ENCODE measurements at places on chromosomes 3 and 15. TPM values are rescaled to one million over a fixed set of nuclear protein-coding genes. Genes with fewer than 3 reads are reported as not detected.

The GOLGA8K gene
- 0.89 TPM for total RNA-seq

The TMCO5A gene
- total RNA-seq: not detected

GRCh38 chr3:97278506-97278905, 464.1 kb downstream of the EPHA6 start:
- H3K4me3 ChIP-seq: no peak overlapping the region
- H3K27me3 ChIP-seq: no peaks in the 10 kb centered on the region
- H3K27ac ChIP-seq: no peak overlapping the region
- H3K36me3 ChIP-seq: no peaks in the 10 kb centered on the region
- no peak for DNase-seq
- no peaks in the 10 kb centered on the region for H3K4me1 ChIP-seq

DNA sequence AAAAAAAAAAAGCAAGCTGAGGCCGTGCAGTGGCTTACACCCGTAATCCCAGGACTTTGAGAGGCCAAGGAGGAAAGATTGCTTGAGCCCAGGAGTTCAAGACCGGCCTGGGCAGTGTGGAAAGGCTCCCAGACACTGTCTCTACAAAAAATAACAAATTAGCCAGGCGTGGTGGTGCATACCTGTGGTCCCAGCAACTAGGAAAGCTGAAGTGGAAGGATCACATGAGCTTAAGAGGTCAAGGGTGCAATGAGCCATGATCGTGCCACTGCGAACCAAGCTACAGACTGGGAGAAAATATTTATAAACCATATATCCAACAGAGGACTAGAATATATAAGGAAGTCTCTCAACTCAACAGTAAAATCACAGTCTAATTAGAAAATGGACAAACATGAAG, 10.0 kb downstream of the KLHDC8B start:
- no peaks in the 10 kb centered on the region for H3K36me3 ChIP-seq
- H3K27me3 ChIP-seq: peaks cover 11% of the 10 kb centered on the region
- no peak for DNase-seq
- H3K4me3 ChIP-seq: no peak overlapping the region
- no peak overlapping the region for H3K27ac ChIP-seq
- no peaks in the 10 kb centered on the region for H3K4me1 ChIP-seq

DNA sequence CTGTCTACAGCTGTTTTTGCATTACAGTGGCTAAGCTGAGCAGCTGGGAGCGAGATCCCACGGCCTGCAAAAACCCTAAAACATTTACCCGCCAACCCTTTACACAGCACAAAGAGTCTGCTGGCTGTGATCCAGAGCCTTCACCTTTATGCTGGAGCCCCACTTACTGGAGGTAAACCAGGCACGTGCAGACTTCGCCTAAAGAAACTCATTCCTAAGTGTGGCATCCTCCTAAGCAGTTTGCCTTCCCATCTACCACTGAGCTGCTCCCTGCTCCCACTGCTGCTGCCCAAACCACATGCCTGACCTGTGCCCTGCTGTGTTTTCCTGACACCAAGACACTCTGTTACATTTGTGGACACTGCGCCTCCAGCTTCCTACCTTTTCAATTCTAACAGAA, 53.0 kb downstream of the CHSY1 start:
- H3K27me3 ChIP-seq: no peaks in the 10 kb centered on the region
- DNase-seq: no peak
- peaks cover 85% of the 10 kb centered on the region for H3K4me1 ChIP-seq
- H3K36me3 ChIP-seq: peaks cover 43% of the 10 kb centered on the region
- peak overlapping the region; percentile 94 for H3K27ac ChIP-seq

GRCh38 chr15:72387741-72388140, 10.4 kb upstream of the TMEM202 start:
- H3K27me3 ChIP-seq: peaks cover 12% of the 10 kb centered on the region
- H3K36me3 ChIP-seq: no peaks in the 10 kb centered on the region
- H3K4me3 ChIP-seq: no peak overlapping the region

DNA sequence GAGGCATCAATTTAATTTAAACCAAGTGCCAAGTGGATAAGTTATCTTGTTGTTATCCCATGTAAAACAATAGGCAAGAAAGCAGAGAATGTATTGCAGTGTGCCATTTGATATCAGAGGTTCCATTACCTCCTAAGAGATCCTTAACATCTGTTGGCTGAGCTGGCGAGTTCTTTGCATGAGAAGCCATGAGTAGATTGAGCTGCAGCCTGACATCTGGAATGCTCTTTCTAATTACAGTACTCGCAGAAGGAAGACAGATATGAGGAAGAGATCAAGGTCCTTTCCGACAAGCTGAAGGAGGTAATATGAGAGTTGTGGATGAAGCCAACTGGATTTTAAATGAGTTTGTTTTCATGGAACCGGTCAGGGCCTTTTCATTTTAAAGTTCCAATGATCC, 19.4 kb downstream of the TPM1 start:
- H3K4me1 ChIP-seq: no peaks in the 10 kb centered on the region
- H3K4me3 ChIP-seq: no peak overlapping the region
- no peaks in the 10 kb centered on the region for H3K36me3 ChIP-seq
- no peaks in the 10 kb centered on the region for H3K27me3 ChIP-seq

The CLDND1 gene
- 338 TPM for total RNA-seq

The PLA2G4E gene
- total RNA-seq: not detected

The DGKG gene
- total RNA-seq: 0.05 TPM

DNA sequence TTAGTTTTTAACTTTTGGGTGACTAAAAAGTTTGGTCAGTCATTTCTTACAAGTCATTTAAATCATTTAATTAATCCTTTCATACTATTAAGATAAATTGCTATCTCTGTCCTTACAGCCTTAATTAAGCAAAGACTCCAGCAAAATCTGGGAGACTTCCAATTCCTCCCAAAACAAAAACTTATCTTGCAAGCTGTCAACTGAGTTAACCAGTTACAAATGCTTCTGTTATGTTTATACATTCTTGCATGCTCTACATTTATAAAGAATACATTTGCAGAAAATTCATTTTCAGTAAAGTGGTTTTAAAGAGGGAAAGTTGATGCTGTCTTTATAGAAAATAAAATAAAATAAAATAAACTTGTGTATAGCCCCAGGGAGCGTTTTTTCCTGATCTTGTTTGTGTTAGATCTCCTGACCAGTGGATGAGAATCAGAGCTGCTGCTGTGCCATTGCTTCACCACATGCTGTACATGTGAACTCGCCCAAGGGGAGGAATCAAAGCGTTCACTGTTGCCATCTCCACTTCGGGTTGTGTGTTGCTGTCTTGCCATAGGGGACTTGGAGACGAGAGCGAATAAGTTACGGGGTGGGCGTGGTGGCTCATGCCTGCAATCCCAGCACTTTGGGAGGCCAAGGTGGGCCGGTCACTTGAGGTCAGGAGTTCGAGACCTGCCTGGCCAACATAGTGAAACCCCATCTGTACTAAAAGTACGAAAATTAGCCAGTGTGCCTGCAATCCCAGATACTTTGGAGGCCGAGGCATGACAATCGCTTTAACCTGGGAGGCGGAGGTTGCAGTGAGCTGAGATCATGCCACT, 5.5 kb downstream of the CCR4 start:
- H3K27ac ChIP-seq: peak overlapping the region; percentile 81
- H3K4me1 ChIP-seq: peaks cover 63% of the 10 kb centered on the region
- peak overlapping the region; percentile 77 for H3K4me3 ChIP-seq
- H3K36me3 ChIP-seq: peaks cover 81% of the 10 kb centered on the region
- DNase-seq: no peak

- no peak for DNase-seq
- H3K27me3 ChIP-seq: peaks cover 45% of the 10 kb centered on the region
- H3K4me3 ChIP-seq: no peak overlapping the region
- no peaks in the 10 kb centered on the region for H3K36me3 ChIP-seq
Observed at GRCh38 chr15:70016511-70016994, 81.2 kb downstream of the TLE3 start.

DNA sequence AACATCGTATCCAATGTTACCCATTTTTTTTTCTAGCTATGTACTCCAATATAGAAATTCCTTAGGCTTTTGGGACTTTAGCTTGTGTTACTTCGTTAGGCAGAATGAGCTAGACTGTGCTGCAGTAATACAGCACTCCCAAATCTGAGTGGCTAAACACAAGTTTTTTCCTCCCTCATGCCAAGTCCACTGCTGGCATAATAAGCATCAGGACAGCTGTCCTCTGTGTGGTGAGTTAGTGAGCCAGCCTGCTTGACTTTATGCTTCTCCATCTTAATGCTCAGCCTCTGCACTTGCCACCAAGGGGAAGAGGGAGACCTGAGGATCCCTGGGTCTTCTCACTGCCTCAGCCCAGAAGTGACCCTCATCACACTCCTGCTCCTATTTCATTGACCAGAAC, 18.2 kb upstream of the ACOX2 start:
- no peak overlapping the region for H3K27ac ChIP-seq
- no peaks in the 10 kb centered on the region for H3K4me1 ChIP-seq
- H3K4me3 ChIP-seq: no peak overlapping the region

The DNAJC13 gene
- 36.1 TPM for total RNA-seq

GRCh38 chr15:98778263-98778959, 130.1 kb downstream of the IGF1R start:
- no peak overlapping the region for H3K27ac ChIP-seq
- no peaks in the 10 kb centered on the region for H3K36me3 ChIP-seq
- H3K4me1 ChIP-seq: peaks cover 29% of the 10 kb centered on the region
- H3K27me3 ChIP-seq: peaks cover 2% of the 10 kb centered on the region
- DNase-seq: no peak

DNA sequence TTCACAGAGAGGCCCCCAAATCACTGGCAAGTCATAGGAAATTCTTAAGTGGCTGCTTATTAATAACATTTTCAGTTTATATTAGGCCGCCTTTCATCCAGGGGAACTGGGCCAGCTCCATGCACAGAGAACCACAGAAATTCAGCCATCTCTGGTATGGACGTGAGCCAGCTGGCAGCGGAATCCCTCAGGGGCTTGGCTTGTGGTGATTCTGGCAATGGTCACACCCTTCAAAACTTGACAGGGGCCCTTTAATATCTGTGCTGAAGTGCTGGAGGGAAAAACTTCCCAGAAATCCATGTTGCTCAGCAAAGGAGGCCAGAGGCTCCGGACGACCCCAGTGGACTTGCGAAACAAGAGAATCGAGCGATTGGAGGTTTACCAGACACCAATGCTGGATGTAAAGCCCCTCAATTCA, 11.3 kb downstream of the PRICKLE2 start:
- H3K4me1 ChIP-seq: no peaks in the 10 kb centered on the region
- H3K4me3 ChIP-seq: no peak overlapping the region
- peaks cover 5% of the 10 kb centered on the region for H3K27me3 ChIP-seq
- H3K36me3 ChIP-seq: no peaks in the 10 kb centered on the region

- no peaks in the 10 kb centered on the region for H3K36me3 ChIP-seq
- peaks cover 26% of the 10 kb centered on the region for H3K27me3 ChIP-seq
- DNase-seq: no peak
- H3K27ac ChIP-seq: no peak overlapping the region
Observed at GRCh38 chr3:196207159-196207832, 3.9 kb downstream of the ZDHHC19 start.

- no peak overlapping the region for H3K4me3 ChIP-seq
- no peak overlapping the region for H3K27ac ChIP-seq
- no peaks in the 10 kb centered on the region for H3K27me3 ChIP-seq
Observed at GRCh38 chr3:50354186-50354764, 3.6 kb downstream of the CYB561D2 start.

DNA sequence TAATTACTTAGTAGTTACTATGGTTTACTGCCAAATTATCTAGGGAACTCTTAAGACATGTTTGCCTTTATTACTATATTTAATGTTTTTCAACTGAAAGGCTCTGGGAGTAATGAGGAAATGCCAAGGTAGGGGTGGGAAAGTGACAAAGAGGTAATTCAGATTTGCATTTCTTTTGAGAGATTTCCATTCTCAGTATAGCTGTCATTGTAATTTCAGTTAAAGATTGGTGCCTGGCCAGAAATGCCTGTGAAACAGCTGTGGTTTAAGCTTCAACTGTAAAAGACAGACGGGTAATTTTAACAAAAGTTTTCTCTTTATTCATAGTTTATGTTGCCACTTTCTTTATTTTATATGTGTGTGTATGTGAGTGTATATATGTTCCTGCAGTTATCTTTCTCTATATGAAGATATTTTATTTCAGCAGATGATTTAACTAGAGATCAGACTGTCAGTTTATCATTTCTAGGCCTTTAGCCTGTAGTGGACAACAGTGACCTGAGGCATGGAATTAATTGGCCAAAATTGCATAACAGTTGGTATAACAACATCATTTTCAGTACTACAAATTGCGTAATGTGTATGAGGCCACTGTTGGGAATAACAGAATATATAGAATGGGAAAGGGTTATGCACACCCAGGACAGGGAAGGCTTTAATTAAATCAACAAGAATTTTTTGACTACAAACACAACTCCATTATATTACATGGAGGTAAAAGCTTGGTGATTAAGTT, 119.0 kb downstream of the BBX start:
- no peak overlapping the region for H3K4me3 ChIP-seq
- H3K27ac ChIP-seq: no peak overlapping the region
- H3K4me1 ChIP-seq: peaks cover 9% of the 10 kb centered on the region
- DNase-seq: no peak

DNA sequence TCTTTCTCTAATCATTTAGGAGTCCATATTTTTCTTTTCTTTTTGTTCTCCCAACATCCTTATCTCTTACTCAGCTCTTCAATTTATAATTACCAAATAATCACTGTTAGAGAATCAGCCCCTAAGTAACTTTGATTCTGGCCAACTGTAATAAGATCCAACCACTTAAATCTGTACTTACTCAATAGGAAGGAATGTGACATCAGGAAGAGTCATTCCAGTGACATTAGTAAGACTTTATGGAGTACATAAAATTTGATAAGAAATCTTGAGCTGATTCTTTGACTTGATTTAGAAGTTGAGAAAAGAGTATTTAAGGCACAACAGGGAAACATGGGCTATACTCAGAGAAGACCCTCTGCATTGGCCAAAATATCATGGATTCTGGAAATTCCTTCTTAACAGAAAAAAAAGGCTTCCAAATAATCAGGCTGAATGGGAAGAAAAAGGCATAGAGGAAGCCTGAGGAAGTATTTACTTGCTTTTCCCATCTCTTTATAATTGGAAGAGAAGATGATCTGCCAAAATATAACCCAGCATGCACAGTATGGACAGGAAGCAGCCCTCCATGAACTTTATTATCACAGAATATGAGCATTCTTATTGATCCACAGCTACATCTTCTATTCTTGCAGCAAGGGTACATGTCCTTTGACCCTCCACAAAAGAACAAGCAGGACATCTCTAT, 289.7 kb upstream of the TPRG1 start:
- H3K4me1 ChIP-seq: no peaks in the 10 kb centered on the region
- H3K27me3 ChIP-seq: no peaks in the 10 kb centered on the region
- peaks cover 30% of the 10 kb centered on the region for H3K36me3 ChIP-seq
- H3K27ac ChIP-seq: no peak overlapping the region
- H3K4me3 ChIP-seq: no peak overlapping the region
- DNase-seq: no peak

DNA sequence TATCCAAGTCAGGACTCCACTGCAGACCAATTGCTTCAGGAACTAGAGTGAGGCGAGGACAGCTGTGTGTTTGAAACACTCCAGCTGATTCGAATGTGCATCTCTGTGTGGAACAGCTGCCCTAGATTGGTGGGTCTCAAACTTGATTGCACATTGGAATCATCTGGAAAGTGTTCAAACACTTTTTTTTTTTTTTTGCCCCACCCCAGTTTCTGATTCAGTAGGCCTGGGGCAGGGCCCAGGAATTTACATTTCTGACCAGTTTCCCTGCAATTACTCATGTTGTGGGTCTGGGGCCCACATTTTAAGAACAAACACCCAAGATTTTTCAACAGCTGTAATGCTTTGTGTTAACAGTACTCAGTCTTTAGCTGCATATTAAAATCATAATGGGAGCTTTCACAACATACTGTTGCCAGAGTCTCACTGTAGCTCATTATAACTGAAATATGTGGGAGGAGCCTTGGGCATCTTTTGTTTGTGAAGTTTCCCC, 156.6 kb downstream of the NR1D2 start:
- H3K27ac ChIP-seq: no peak overlapping the region
- H3K4me3 ChIP-seq: no peak overlapping the region
- H3K36me3 ChIP-seq: no peaks in the 10 kb centered on the region
- DNase-seq: no peak
